GDM1 (cell line): ENCODE measurements at places on chromosomes 12 and 14.
A peak's percentile ranks its signal among the peaks of the same experiment; 100 is the strongest.

DNA sequence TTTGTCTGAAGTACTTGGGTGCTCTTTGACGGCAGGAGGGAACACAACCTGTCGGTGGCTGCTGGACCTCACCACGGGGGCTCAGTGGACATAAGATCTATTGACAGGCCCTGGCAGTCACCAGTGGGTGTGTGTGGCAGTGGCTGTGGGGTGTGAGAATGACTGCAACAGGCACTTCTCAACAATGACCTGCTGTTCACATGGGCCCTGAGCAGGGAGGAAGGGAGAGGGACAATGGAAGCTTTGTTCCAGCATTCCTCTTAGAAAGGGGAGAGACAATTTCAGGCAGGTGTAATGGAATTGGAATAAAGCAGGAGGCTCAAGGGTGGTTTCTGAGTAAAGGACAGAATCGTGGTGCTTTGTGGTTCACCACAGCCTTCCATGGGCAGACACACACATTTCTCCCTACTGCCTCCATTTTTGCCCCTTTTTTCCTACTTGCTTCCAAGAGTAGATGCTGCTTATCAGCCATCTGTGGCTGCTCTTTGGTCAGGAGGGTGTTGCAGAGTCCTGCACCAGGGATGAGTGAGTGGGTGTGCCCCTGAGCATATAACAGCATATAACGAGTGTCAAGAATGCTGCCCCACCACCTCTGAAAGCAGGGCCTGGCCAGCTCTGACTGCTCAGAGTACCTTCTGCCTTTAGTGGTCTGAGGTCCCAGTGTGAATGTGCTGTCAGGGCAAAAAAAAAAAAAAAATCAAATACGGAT lies 267.7 kb downstream of the RASSF9 start:
- DNase-seq: no peak

DNA sequence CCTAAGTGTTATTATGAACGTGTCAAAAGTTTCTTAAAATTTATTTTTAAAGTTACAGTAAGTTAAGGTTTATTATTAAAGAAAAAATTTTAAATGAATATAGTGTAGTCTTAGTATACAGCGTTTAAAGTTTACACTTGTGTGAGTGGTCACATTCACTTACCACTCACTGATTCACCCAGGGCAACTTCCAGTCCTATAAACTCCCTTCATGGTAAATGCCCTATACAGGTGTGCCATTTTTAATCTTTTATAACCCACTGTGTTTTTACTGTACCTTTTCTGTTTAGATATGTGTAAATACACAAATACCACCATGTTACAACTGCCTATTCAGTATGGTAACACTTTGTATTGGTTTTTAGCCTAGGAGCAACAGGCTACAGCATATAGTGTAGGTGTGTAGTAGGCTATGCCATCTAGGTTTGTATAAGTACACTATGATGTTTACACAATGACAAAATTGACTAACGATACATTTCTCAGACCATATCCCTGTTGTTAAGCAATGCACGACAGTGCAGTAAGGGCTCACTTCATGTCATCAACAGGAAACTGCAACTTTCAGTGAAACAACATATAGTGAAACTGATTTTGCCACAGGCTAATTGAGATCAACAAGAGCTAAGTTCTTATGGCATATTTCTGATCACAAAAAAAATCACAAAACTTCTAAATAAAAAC lies 112.0 kb upstream of the TMCC3 start:
- no peak for DNase-seq

DNA sequence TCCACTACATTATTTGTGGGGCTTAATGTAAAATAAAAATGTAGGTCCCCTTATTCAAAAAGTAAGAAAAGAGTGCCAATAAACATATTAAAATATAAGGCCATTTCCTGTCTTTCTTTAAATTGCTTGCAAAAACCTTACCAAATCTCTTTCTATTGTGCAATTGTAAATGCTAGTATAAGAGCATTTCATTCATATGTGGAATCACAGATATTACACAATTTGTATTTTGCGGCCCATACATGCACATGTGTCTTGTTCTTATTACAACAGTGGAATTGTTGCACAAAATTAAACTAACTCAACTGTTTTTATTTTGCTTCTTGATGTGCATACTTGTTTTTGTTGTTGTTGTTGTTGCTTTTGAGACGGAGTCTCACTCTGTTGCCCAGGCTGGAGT lies 20.1 kb upstream of the CRADD start:
- DNase-seq: no peak

DNA sequence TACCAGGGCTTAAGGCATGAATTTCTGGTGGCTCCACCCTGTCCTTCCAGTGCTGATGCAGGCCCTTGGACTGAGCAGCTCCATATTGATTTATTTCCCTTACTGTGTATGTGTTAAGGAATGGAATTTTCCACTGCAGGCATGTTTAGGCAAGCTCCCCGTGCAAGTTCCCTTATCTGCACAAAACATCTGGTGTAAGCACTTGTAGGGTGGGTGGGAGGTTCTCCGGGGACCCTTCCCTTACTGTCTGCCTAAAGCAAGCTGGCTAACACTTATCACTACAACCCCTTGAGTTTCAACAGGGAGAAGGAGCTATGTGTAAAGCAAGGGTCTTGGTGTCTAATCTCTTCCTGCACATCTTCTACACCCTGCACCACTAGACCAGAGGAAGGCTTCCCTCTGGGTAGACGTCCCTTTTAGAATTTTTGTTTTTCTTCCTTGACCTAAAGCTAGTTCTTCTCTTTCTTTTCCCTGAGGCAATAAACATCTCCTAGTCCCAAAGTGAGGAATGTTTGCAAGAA lies 22.0 kb upstream of the DRAM1 start:
- peak; percentile 83 for DNase-seq

DNA sequence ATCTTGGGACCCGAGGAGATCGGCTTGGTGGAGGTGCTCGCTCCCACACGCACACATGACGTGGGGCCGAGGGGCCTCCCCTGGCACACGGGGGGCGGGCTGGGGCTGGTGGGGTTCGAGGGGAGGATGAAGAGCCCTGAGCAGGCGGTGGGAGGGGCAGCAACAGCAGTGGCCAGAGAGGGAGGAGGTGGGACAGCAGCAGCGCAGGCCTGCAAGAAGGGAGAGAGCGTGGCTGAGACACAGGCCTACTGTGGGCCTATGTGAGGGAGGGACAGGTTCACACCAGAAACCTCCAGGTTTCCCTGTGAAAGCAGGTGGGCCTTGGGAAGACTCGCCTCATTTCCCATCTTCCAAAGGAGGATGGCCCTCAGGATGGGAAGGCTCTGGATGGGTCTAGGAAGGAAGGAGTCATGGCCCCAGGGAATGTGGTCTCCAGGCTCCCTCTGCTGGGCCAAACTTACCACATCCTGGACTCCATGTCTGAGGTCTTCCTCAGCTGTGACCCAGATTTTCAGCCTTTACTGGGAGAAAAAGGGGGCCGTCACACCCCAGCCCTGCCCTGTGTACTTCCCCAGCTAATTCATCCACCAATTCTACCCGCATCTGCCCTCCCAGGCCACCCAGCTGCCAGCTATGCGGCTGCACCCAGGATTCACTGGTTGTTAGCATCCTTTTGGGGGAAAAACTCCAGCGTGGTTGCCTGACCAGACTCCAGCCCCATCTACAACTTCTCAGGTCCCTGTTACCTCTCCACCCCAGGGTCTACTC lies 2.8 kb downstream of the PIANP start:
- no peak for DNase-seq

- no peak for DNase-seq
These were observed 18.9 kb downstream of the BICD1 start for GRCh38 chr12:32125455-32126084.
